ENCODE measurements at places on chromosomes 4 and X. TPM values are rescaled to one million over a fixed set of nuclear protein-coding genes. Genes with fewer than 3 reads are reported as not detected.

DNA sequence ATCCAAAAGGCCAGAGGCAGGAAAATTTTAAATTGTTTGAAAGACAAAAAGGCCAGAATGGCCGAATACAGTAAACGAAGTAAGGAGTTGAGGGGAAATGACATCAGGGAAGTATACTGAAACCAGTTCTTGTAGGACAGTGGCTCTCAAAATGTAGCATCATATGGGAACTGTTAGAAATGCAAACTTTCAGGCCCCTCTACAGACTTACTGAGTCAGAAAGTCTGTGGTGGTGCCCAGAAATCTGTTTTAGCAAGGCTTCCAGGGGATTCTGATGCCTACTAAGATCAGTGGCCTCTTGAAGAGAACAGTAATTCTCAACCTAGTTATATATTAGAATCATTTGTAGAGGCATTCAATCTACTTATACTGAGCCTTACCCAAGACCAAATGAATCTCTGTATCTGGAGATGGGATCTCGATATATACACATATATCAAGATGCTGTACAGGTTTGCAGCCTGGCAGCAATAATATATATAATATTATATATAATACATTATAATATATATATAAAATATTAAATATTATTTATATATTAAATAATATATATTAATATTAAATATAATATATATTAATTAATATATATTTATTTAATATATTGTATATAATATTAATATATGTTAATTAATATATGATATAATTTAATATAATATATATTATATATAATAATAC, 39.7 kb downstream of the ADAMTS3 start:
- H3K4me3 ChIP-seq: no peak overlapping the region
- no peak for DNase-seq
- H3K27me3 ChIP-seq: no peaks in the 10 kb centered on the region
- no peaks in the 10 kb centered on the region for H3K36me3 ChIP-seq
- no peaks in the 10 kb centered on the region for H3K4me1 ChIP-seq
- H3K27ac ChIP-seq: no peak overlapping the region

Gene TSPAN6
- total RNA-seq: 16.0 TPM

DNA sequence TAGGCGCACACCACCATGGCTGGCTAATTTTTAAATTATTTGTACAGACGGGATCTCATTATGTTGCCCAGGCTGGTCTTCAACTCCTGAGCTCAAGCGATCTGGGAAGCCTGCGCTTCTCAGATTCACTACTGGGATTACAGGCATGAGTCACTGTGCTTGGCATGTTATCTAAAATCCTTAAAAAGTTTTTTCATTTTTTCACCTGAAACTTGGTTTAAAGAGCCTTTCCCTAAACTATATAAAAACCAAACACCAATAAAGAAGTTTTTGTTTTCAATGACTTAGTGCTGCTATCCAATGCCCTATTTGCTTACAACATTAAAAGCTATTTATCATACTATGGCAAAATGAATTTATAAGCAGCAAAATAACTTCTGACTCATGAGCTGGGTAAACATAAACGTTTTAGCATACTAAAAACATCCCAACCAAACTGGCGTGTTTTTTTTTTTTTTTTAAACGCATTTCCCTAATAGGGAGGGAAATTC, 127.8 kb downstream of the UBE2K start:
- H3K4me1 ChIP-seq: no peaks in the 10 kb centered on the region

DNA sequence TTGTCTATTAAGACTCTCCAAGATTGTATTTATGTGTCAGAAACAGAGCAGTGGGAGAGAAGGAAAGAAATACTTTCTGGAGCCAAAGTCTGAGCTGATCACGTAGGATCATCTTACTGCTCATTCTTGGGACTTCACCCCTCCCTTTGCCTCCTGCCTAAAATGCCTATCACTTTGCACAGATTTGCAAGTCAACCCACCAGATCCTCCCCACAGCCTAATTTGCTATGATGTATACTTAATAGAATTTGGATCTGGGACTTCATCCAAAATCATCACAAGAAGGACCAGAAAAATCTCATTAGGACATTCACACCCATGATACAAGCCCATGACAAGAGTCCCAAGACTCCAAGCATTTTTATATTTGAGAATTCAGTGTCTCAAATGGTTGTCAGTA, 290.2 kb downstream of the FBXW7 start:
- no peak overlapping the region for H3K27ac ChIP-seq
- H3K27me3 ChIP-seq: no peaks in the 10 kb centered on the region
- no peak overlapping the region for H3K4me3 ChIP-seq
- DNase-seq: no peak
- no peaks in the 10 kb centered on the region for H3K36me3 ChIP-seq

DNA sequence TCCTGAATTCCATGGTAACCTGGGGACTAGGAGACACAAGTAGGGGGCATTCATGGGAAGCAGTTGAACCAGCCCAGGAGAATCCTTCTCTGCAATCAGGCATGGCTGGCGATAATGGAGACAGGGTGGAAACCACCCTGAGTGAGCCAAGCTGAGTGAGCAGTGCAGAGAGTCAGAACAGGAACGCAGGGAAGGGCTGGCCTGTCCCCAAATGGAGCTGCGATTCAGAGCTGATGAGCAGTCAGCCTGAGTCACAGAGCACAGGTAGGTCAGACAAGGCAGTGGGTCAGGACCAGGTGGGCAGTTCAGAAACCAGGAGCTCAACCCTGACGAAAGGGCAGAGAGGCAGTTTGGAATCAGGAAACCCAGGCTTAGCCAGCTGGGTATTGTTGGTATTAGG, 129.0 kb downstream of the BTC start:
- no peak for DNase-seq
- no peak overlapping the region for H3K27ac ChIP-seq
- H3K36me3 ChIP-seq: no peaks in the 10 kb centered on the region
- H3K4me1 ChIP-seq: no peaks in the 10 kb centered on the region

DNA sequence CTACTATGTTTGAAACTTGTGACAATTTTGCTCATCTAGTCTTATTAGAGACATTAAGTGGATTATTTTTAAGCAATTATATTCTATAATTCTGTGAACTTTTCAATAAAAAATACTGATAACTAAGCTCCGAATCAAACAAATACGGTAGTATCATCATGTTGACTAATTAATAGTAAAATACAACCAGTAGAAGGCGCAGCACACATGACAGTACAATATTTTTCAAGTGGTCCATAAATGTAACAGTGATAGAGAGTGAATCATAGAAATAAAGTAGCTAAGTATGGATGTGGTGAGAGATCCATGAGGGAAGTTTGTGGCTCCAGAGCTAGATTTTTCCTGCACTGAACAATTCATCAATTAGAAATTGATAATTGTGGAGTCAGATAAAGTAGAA, 666.2 kb downstream of the KCTD8 start:
- no peak overlapping the region for H3K4me3 ChIP-seq
- DNase-seq: no peak
- no peaks in the 10 kb centered on the region for H3K36me3 ChIP-seq
- H3K27ac ChIP-seq: no peak overlapping the region
- no peaks in the 10 kb centered on the region for H3K27me3 ChIP-seq
- H3K4me1 ChIP-seq: no peaks in the 10 kb centered on the region

DNA sequence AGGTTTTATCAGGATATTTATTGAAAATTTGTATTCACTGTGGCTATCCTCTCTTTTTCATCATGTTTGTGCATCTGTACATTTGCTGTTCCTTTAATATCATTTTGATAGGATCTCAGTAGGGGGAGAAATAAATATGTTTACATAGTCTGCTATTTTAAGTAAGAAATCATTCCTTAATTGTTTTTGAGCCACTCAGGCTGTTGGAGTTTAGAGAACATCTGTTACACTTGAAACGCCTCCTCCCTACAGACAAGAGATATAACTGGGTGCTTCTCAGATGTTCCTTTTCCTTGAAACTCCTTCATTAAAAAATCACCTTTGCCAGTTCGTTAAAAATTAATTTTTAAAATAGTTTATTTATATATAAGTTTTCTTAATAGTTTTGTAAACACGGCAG, 59.4 kb downstream of the QRFPR start:
- H3K27ac ChIP-seq: no peak overlapping the region
- H3K4me3 ChIP-seq: no peak overlapping the region
- no peaks in the 10 kb centered on the region for H3K27me3 ChIP-seq
- no peaks in the 10 kb centered on the region for H3K4me1 ChIP-seq

DNA sequence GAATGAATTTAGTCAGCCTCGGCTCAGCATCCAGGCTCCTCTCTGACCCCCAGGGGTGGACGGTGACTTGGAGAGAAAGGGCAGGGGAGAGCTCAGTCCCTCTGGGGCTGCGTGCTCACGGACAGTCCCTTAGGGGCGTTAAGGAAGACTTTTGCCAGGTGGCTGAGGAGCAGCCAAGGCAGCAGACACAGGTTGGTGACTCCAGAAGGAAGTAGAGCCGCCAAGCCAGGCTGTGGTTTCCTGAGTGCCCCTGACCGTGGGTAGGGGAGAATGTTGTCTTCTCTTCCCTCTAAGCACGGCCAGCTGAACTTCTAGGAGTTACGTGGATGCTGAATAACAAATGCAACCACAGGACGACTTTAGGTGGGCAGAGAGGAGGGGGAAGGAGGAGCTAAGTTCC, 91.0 kb upstream of the MTM1 start:
- H3K4me3 ChIP-seq: no peak overlapping the region
- no peaks in the 10 kb centered on the region for H3K36me3 ChIP-seq
- no peak for DNase-seq
- H3K4me1 ChIP-seq: no peaks in the 10 kb centered on the region
- H3K27ac ChIP-seq: no peak overlapping the region

Gene CENPVL2
- total RNA-seq: not detected

Measured in pancreas (tissue), 10 donors.